Epithelial cell of proximal tubule (primary cell): ENCODE measurements at places on chromosomes 6 and 20.

- peak; percentile 99 for DNase-seq
Observed at GRCh38 chr6:81938014-81938856, 185.8 kb upstream of the TENT5A start.

DNA sequence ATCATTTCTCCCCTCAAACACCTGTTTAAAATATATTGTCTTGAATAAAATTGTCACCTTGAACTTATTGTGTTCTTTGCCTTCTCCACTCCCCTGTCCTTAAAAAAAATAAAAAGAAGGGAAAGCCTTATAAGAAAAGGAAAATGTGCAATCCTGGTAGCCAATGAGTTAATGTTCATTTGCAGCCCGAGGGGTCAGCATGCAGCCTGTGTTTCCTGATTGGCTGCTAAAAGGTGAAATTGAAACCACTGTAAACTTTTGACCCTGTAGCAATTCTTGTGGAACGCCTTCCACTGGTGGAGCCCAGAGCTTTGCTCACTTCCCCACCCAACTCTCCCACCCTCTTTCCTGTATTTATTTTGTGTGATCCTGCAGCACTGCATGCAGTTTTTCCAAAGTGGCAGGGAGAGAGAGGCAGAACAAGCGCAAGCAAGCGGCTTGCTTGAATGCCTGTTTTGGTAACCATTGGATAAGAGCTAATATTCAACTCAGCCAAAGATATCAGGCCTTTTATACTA, 74.9 kb downstream of the NCOA3 start:
- DNase-seq: peak; percentile 61

GRCh38 chr6:82737965-82738364, 327.7 kb downstream of the UBE3D start:
- DNase-seq: no peak

- no peak for DNase-seq
Observed at GRCh38 chr20:8557711-8558110, 425.6 kb downstream of the PLCB1 start.

- no peak for DNase-seq
Observed at GRCh38 chr6:89840538-89840937, 10.9 kb downstream of the CASP8AP2 start.

- no peak for DNase-seq
Observed at GRCh38 chr6:156741287-156742073, 35.7 kb upstream of the ARID1B start.

- no peak for DNase-seq
Observed at GRCh38 chr6:3577517-3577916, 120.7 kb upstream of the SLC22A23 start.

DNA sequence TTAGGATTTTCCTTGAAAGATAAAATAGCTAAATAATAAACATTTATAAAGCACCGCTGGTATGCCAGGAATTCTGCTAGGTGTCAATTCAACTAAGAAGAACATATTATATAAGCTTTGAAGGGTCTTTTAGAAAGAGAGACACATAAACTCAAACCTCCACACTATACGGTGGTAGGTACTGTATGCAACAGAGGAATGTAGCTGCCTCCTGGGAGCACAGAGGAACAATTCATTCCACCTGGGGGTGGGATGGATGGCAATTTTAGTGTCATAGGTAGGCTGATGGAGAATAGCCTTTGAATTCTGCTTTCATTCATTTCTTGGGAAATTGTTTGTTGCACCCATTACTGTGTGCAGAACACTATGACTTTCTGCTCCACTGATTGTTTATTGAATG, 447.1 kb upstream of the MAP3K7 start:
- no peak for DNase-seq

- DNase-seq: no peak
Observed at GRCh38 chr6:14031516-14031915, 86.1 kb upstream of the CD83 start.

- DNase-seq: no peak
Observed at GRCh38 chr6:170080169-170080827, 210.6 kb downstream of the DLL1 start.

DNA sequence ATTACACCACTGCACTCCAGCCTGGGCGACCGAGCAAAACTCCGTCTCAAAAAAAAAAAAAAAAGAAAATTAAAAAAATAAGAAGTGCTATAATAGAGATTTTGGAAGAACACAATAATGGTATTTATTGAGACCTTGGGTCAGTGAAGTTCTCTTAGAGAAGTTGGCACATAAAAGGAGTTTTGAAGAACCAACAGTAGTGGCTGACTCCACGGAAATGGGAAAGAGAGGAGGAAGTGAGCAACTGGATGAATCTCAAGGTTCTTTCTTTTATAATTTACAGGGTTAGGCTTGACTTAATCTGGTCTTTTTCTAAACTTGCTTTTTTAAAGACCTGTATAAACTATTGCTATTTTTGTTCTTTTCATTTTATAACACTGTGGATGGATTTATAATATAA, 52.8 kb downstream of the TOMM6 start:
- DNase-seq: no peak

- DNase-seq: no peak
Observed at GRCh38 chr20:17505636-17506517, 25.3 kb downstream of the BFSP1 start.

DNA sequence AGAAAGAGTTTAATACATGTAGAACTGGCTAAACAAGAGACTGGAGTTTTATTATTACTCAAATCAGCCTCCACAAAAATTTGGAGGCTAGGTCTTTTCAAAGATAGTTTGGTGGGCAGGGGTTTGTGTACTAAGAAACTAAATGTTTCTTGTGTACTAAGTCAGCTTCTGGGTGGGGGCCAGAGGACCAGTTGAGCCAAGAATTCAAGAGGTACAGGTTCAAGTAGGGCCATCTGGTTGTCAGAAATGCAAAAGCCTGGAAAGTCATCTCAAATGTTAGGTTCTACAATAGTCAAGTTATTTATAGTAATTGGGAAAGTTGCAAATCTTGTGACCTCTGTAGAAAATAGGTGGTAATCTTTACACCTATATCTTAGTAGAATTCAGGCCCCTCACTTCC, 51.7 kb downstream of the CEP43 start:
- DNase-seq: no peak

GRCh38 chr6:101150226-101150625, 243.3 kb upstream of the GRIK2 start:
- no peak for DNase-seq

- no peak for DNase-seq
Observed at GRCh38 chr6:63121166-63121565, 90.1 kb upstream of the FKBP1C start.

DNA sequence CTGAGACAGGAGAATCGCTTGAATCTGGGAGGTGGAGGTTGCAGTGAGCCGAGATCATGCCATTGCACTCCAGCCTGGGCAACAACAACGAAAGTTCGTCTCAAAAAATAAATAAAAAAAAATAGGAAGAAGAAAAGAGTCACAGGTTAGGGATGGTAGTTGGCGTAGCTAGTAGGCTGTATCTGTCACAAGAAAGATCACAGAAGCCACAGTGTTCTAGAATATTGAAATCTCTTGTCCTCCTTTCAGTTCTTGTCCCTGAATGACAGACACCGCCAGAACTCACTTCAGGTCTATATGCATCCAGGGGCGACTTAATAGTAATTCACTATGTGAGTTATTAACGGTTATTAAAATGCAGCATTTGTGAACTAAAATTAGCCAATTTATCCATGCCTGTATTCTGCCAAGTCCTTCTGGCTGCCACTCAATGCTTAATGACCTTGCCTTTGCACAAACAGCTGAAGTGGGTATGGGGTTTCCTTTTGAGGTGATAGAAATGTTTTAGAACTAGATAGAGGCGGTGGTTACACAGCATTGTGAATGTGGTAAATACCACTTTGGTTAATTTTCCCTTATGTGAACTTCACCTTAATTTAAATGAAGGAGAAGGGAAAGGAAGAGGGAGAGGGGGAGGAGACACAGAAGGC, 41.3 kb upstream of the ZMYND8 start:
- DNase-seq: no peak

- DNase-seq: no peak
Observed at GRCh38 chr20:40803381-40803780, 114.3 kb upstream of the MAFB start.

DNA sequence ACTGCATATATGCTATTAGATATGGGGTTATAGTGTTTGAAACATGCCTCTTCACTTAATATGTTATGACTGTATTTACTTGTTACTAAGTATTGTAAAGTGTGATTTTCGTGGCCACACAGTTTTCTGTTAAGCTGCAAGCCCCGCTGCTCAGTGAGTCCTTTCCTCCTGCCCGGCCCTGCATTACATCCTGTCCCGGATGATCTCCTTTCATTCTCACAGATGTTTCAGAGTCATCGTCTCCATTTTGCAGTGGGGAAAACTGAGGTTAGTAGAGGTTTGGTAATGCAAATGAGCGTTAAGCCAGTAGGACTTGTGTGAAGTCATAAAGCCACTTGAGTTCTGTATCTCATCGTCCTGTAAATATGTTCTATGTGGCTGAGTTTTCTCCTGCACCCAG, 155.5 kb downstream of the CFAP61 start:
- DNase-seq: no peak

- no peak for DNase-seq
Observed at GRCh38 chr6:90431576-90431975, 134.9 kb upstream of the BACH2 start.

DNA sequence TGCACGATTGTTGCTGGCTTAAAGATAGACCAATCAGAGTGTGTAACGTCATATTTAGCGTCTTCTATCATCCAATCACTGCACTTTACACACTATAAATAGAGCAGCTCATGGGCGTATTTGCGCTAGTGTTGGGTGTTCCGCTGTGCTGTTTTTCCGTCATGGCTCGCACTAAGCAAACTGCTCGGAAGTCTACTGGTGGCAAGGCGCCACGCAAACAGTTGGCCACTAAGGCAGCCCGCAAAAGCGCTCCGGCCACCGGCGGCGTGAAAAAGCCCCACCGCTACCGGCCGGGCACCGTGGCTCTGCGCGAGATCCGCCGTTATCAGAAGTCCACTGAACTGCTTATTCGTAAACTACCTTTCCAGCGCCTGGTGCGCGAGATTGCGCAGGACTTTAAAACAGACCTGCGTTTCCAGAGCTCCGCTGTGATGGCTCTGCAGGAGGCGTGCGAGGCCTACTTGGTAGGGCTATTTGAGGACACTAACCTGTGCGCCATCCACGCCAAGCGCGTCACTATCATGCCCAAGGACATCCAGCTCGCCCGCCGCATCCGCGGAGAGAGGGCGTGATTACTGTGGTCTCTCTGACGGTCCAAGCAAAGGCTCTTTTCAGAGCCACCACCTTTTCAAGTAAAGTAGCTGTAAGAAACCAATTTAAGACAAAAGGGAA, 57.9 kb downstream of the TRIM38 start:
- DNase-seq: peak; percentile 83

DNA sequence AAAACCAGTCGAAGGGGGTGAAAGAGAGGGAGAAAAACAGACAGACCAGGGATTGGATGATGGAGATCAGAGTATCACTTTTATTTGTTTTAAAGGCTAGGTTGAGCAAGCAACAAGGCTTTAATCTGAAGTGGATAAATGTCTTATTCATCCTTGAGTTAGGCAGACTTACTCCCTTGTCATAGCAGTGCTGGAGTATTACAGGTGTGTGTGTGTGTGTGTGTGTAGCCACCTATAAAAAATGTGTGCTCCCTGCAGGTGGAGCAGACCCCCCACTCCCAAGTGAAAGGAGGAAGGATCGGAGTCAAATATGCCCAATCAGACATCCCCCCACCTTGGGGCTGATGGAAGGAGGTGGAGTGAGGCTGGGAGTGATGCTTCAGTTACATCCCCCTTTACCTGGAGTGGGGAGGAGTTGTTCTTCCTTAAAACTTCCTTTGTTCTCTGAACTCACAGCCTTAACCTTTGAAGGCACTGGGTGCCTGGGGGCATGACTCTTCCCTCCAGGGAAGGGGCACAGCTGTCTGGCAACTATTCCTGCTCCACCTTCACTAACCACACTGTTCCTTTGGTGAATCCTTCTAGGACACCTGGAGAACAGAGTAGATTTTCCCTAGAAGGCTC, 27.3 kb downstream of the PTK7 start:
- no peak for DNase-seq

GRCh38 chr20:48949304-48950170, 28.0 kb downstream of the ARFGEF2 start:
- DNase-seq: no peak

DNA sequence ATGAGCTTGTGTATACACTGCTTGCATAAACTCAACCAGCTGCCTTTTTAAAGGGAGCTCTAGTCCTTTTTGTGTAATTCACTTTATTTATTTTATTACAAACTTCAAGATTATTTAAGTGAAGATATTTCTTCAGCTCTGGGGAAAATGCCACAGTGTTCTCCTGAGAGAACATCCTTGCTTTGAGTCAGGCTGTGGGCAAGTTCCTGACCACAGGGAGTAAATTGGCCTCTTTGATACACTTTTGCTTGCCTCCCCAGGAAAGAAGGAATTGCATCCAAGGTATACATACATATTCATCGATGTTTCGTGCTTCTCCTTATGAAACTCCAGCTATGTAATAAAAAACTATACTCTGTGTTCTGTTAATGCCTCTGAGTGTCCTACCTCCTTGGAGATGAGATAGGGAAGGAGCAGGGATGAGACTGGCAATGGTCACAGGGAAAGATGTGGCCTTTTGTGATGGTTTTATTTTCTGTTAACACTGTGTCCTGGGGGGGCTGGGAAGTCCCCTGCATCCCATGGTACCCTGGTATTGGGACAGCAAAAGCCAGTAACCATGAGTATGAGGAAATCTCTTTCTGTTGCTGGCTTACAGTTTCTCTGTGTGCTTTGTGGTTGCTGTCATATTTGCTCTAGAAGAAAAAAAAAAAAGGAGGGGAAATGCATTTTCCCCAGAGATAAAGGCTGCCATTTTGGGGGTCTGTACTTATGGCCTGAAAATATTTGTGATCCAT, 15.3 kb downstream of the TNFAIP3 start:
- no peak for DNase-seq
